D341Med (cell line): ENCODE measurements at places on chromosomes 6 and 20.

DNA sequence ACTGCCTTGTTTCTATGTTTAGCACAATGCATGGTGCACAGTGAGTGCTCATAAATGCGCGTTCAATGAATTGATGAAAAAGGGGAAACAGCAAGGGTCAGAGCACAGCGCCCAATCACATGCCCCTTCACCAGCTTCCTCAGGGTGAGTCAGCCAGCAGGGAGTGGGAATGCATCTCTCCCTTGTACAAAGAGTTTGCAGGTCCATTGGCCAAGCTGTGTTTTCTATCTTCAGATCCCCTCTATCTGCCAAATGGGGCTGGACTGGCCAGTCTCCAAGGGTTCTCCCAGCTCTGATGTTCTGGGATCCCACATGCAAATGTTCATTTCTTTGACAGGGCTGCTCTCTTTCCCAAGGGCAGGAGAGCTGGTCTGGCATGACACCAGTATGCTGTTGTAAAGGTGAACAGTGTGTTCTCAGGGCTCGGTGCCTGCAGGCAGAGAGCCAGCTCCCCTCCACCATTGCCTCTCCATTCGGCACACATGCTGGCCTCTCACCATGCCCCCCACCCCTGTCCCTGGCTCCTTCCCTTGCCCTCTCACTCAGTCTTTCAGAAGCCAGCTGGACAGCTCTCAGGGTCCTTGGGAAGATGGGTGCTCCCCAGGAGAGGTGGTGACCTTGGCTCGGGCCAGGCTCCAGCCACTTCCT is 25.0 kb downstream of the ANGPT4 start:
- DNase-seq: no peak

GRCh38 chr20:37737826-37738420 is 44.1 kb downstream of the CTNNBL1 start:
- DNase-seq: no peak

GRCh38 chr6:75089921-75090320 is 115.9 kb downstream of the COL12A1 start:
- no peak for DNase-seq

GRCh38 chr6:138493413-138493812 is 5.9 kb downstream of the NHSL1 start:
- no peak for DNase-seq

DNA sequence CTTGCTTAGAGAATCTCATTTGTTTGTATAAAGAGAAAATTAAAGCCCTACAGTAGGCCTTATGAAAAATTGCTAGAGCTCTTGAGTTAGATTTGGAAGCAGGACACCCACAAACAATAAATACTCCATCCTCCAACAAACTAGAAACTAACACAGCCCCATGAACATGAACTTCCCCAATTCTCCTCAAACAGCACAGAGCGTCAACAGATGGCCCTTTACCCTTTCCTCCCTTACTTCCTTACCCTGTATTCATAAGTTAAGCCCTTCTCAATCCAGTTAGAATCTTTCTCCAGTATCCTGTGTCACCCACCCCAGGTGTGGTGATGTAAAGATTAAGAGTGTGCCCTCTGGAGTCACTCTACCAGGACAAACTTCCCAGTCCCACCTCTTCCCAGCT is 113.7 kb downstream of the UNC5CL start:
- DNase-seq: no peak

DNA sequence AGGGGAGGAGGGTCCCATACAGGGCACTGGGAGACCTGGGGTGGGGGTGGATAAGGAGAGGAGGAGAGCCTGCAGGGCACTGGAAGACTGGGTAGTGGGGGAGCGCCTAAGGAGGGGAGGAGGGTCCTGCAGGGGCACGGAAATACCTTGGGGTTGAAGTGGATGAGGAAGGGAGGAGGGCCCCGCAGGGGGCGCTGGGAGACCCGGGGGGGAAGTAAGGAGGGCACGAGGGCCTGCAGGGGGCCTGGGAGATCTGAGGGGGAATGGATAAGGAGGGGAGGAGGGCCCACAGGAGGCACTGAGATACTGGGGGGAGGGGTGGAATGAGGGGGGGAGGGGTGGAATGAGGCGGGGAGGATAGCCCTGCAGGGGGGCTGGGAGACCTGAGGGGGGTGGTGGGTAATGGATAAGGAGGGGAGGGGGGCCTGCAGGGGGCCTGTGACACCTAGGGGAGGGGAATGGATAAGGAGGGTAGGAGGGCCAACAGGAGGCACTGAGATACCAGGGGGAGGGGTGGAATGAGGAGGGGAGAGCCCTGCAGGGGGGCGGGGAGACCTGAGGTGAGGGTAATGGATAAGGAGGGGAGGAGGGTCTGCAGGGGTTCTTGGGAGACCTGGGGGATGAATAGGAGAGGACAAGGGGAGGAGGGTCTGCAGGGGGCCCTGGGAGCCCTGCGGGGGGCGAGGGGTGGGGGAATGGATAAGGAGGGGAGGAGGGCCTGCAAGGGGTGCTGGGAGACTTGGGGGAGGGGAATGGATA is 567 bp upstream of the CTCFL start:
- no peak for DNase-seq

DNA sequence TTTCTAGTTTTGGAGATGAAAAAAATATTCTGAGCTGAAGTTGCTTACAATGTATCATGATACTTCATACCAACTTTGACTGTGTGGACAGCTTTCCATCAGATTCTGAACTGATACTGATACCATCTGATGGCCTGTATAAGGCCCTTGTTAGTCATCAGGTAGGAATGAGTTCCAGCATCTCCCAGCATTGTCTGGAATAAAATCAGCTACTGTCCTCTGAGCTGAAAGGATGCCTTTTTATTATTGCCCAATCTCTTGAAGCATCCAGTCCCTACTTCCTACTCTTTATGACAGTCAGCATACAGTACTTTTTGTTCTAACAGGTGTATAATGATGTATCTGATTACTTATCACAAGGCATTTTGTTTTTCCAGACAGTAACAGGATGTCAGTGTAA is 70.6 kb upstream of the EYA4 start:
- DNase-seq: no peak

- no peak for DNase-seq
These were observed 34.1 kb upstream of the EZR start for GRCh38 chr6:158853072-158853879.

DNA sequence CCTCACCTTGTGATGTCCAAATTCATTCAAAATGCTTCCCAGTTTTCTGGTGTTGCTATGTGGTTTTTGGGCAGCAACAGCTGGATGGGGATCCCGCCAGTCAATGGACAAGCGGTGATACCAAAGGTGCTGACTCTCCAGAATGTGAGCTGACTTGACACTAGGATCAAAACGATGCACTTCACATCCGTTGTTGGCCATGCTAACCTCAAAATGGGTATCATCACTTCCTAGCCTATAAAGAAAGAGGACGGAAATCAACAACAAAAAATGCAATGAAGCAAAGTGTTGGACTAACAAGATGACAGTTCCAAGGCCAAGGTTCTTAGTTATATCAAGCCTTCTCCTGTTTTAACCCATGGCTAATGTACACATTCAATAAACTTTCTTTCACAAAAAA is 59.2 kb downstream of the METTL24 start:
- DNase-seq: no peak

GRCh38 chr20:33926425-33926824 is 67.3 kb upstream of the RALY start:
- DNase-seq: no peak

DNA sequence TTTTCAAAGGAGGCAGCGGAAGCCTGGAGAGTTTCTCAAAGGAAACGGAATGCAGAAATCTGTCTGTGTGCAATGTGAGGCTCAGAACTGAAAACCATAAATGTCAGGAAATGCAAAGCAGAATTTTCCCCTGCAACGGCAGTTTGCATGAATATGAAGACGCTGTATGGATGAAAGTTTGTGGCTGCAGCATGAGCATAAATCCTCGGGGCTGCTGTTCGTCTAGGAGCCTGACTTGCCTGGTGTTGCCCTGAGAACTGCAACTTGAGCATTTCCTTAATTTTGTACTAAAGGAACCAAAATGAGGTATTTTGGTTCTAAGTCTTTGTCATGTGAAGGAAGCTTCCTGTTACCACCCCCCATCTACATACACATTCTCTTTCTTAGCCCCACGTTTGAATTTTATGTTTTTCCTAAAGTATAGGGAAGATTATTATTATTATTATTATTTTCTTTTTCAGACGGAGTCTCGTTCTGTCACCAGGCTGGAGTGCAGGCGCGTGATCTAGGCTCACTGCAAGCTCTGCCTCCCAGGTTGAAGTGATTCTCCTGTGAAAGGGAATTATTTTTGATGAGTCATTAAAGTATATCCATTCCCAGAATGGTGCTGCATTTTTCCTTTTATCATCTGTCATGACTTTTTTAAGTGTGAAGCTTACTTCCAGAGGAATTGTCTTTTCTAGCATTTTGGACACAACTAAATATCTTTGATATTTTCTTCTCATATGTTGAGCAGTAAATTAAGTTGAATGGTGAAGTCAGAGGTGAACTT is 33.1 kb downstream of the MTHFD1L start:
- DNase-seq: no peak

DNA sequence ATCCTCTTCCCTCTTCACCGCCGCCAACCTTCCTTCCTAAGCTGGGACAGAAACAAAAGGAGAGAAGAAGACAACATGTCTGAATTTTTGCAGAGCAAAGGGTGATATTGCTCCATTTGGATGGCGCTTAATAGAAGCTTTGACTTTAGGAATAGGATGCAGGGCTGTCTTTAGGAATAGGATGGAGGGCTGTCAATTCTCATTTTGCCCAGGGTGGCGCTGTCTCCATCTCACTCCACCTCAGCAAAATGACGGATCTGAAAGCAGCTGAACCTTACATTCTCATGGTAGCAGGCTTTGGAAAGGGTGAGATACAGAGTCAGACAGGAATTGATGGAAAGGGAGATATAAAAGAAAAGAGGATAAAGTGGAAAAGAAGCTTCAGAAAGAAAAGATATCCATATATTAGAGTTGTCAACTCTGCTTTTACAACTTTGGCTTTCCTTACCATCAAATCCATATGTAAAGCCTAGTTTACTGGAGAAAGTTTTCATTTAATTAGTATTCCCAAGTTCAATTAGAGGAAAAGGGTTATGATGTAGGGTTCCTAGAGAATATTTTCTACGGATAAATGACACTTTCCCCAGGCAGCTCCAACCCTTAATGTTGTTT is 2.4 kb downstream of the MTCL3 start:
- peak; percentile 62 for DNase-seq

- DNase-seq: no peak
These were observed 106.6 kb downstream of the TRIM27 start for GRCh38 chr6:28816909-28817807.

GRCh38 chr6:131813991-131814390 is 6.2 kb downstream of the ENPP1 start:
- DNase-seq: no peak

GRCh38 chr6:26514984-26515383 is 14.9 kb downstream of the BTN1A1 start:
- DNase-seq: no peak

- no peak for DNase-seq
These were observed 66.3 kb upstream of the DYNLRB1 start for GRCh38 chr20:34449674-34450592.

- DNase-seq: no peak
These were observed 68.7 kb upstream of the SNX9 start for GRCh38 chr6:157754351-157754750.

DNA sequence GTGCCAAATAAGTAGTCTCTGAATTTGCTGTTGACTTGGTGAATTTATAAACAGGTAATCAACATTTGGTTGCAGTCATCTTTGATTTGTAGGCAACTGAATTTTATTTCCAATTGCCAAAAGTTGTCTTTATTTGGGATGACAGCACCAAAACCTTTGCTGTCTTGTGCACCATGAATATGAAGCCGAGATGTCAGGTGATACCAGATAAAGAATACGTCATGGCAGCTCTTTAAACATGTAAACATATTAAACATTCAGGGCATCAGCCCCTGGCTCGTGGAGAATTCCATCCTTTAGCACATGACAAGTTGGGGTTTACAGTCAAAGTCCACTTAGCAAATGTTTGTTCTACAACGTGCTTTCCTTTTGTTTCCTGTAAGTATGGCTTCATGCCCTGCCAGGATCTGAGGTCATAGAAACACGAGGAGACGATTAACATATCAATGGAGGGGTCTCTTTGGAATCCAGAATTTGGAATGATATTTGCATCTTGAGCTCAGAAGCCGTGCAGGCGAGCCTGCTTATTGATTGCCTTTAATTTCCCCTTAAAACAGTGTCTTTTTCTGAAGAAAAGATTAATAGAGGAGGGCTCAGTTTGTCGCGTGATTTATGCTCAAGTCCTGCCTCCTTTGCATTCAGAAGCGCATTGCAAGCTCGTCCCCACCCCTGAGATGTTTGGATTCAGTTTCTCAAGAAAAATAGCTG is 170.2 kb upstream of the ZNF217 start:
- no peak for DNase-seq

DNA sequence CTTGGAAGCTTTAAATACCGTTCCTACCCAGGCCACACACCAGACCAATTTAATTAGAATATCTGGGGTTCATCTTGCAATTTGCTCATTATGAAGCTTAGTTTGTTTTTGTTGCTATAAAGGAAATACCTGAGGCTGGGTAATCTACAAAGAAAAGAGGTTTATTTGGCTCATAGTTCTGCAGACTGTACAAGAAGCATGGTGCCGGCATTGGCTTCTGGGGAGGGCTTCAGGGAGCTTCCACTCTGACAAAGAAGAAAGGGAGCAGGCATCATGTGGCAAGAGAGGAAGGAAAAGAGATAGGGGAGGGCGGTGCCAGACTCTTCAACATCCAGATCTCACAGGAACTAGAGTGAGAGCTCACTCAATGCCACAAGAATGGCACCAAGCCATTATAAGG is 73.6 kb downstream of the RNF182 start:
- DNase-seq: no peak

DNA sequence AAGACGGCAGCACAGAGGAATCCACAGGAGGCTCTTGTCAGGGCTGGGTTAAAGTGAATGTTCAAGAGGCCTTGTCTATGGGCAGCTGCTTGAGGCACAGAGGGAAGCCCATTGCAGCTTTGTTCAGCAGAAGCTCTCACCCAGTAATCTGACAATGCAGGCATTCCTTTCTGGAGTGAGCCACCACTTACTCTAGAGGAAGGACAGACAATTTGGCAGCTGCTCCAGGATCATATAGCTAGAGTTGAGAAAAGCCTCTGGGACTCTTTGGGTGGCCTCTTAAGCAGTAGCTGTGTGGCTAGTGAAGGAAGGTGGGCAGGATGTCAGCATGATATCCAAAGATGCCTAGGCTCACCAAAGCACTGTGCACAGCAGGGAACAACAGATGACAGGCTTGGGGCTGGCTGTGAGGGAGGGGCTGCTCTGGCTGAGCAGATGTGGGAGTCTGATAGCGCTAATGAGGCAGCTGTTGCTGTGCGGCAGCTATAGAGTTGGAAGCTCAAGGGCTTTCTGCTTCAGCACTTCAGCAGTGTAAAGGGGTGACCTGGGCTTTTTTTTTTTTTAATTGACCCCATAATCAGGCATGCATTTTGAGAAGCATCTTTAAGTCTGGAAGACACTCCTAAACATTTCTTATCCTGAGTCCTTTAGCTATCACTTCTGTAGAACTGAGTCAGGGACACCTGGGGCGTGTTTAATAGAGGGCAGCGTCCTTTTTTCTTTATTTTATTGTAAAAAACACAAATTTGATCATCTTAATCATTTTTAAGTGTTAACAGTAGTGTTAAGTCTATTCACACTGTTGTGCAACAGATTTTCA is 27.2 kb downstream of the CMTR1 start:
- DNase-seq: peak; percentile 79
